ENCODE measurements at places on chromosomes 4 and X. TPM values are rescaled to one million over a fixed set of nuclear protein-coding genes. Genes with fewer than 3 reads are reported as not detected.

DNA sequence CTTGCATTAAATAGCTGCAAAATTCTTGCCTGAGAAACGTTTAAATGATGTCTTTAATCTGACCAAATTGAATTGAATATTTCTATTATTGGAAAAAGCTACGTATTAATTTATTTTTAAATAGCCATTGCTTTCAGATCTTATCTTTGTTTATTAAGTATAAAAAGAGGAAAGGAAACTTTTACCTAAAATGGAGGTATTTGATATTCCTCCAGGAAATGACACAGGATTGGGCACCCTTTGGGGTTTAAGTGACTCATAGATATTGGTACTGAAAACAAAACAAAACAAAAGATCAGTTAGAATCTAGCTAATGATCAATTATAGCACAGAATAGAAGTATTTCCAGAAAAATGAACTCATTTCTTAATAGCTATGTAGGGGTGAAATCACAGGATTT, 34.1 kb downstream of the PLS3 start:
- no peaks in the 10 kb centered on the region for H3K36me3 ChIP-seq
- H3K4me3 ChIP-seq: peak overlapping the region; percentile 8
- DNase-seq: no peak
- H3K27me3 ChIP-seq: no peaks in the 10 kb centered on the region
- no peaks in the 10 kb centered on the region for H3K4me1 ChIP-seq
- peak overlapping the region; percentile 71 for H3K27ac ChIP-seq

- no peaks in the 10 kb centered on the region for H3K4me1 ChIP-seq
- H3K36me3 ChIP-seq: no peaks in the 10 kb centered on the region
- no peak overlapping the region for H3K27ac ChIP-seq
- no peak for DNase-seq
- no peaks in the 10 kb centered on the region for H3K27me3 ChIP-seq
Observed at GRCh38 chr4:13866881-13867280, 239.4 kb upstream of the BOD1L1 start.

DNA sequence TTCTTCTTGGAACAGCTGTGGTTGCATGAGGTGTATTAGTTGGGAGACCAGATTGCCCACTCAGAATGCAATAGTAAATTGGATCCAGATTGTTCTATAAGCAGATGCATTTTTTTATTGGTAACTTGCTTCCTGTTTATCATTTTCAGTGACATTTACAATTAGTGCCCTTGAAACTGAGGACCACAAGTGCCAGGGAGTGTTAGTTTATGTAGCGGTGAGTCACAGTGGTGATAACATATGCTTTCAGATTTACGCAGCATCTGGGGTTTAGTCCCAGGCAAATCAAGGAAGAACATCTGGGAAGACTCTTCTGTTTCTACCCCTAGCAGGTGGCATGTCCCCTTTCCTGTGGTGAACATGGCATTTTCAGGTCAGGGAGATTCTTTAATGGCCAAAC, 24.1 kb downstream of the FRMPD4 start:
- H3K4me3 ChIP-seq: no peak overlapping the region
- no peak for DNase-seq
- H3K27ac ChIP-seq: no peak overlapping the region
- H3K36me3 ChIP-seq: no peaks in the 10 kb centered on the region

- H3K4me3 ChIP-seq: no peak overlapping the region
- no peak overlapping the region for H3K27ac ChIP-seq
- DNase-seq: no peak
- H3K36me3 ChIP-seq: no peaks in the 10 kb centered on the region
Observed at GRCh38 chr4:70511365-70511764, 7.0 kb upstream of the AMTN start.

GRCh38 chrX:153807976-153808375, 13.5 kb downstream of the SSR4 start:
- DNase-seq: no peak
- no peak overlapping the region for H3K4me3 ChIP-seq
- H3K27ac ChIP-seq: no peak overlapping the region
- no peaks in the 10 kb centered on the region for H3K4me1 ChIP-seq
- H3K27me3 ChIP-seq: no peaks in the 10 kb centered on the region
- no peaks in the 10 kb centered on the region for H3K36me3 ChIP-seq

- no peak for DNase-seq
- no peaks in the 10 kb centered on the region for H3K4me1 ChIP-seq
- H3K36me3 ChIP-seq: no peaks in the 10 kb centered on the region
Observed at GRCh38 chr4:16659079-16659478, 239.4 kb downstream of the LDB2 start.

DNA sequence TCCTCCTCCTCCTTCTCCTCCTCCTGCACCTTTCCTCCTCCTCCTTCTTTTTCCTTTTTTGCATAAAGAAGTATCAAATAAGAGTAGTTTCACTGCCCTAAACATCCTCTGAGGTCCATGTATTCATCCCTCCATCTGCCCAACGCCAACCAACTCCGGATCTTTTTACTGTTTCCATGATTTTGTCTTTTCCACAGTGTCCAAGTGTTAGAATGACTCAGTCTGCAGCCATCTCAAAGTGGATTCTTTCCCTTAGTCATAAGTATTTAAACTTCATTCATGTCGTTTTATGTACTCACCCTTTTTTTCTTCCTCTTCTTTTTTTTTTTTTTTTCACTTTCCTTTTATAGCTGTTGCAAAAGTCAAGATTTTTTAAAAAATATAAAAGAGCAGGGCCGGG, 12.9 kb downstream of the CSF2RA start:
- no peaks in the 10 kb centered on the region for H3K36me3 ChIP-seq
- no peak overlapping the region for H3K4me3 ChIP-seq
- H3K4me1 ChIP-seq: no peaks in the 10 kb centered on the region
- H3K27me3 ChIP-seq: no peaks in the 10 kb centered on the region

DNA sequence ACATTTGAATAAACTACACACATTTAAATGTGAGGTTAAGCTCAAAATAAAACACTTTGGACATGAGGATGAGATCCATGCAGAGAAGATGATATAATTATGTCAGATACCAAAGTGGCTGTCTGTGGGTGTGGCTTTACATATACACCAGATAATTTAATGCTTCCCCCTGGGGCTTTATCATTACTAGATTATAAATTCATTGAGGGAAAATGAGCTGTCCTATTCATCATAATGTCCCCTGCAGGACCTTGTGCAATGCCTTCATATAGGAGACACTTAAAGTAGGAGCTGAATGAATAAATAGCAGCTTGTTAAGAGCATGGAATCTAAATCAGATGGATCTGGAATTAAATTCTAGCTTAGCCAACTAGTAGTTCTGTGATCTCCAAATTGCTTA, 49.7 kb downstream of the OTC start:
- no peaks in the 10 kb centered on the region for H3K27me3 ChIP-seq
- H3K36me3 ChIP-seq: no peaks in the 10 kb centered on the region
- H3K27ac ChIP-seq: no peak overlapping the region
- no peak for DNase-seq
- H3K4me1 ChIP-seq: no peaks in the 10 kb centered on the region
- H3K4me3 ChIP-seq: no peak overlapping the region

DNA sequence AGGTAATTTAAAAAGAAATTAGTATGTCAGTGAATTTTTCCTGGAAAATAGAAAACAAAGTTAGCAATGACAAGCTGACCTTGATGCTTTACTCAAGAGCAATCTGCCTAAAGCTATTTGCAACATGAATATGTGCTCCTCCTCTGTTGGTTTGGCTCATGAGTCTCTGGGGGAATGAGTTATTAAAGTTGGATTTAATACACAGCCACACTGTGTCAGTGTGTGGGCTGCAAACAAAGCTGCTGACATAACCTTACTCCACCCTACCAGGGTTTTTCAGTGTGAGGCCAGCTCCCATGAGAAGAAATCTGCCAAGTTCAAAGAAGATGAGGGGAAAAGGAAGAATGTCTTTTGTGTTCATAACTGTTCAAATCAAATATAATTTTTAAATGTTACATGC, 280.5 kb downstream of the TLL1 start:
- DNase-seq: no peak
- H3K4me3 ChIP-seq: no peak overlapping the region
- H3K36me3 ChIP-seq: no peaks in the 10 kb centered on the region
- H3K27ac ChIP-seq: no peak overlapping the region
- no peaks in the 10 kb centered on the region for H3K4me1 ChIP-seq
- H3K27me3 ChIP-seq: no peaks in the 10 kb centered on the region

DNA sequence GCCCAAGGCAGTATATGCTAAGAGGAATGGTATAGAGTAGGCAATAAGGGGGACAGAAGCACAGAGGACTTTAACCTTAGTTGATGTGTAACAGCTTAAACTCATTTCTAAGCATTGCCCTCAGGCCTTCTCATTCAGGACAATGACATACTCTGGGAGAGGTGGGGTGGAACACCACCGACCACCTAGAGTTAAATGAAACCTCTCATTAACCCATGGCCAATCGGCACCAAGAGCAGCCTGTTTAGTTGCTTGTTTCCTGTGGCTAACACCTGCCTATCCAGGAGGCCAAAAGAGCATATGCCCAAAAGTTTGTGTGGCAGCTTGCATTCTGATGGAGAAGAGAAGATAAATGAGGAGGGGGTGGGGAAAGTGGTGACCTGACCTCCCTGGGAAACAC, 88.7 kb upstream of the PLAC1 start:
- no peaks in the 10 kb centered on the region for H3K36me3 ChIP-seq
- no peak overlapping the region for H3K27ac ChIP-seq
- H3K27me3 ChIP-seq: no peaks in the 10 kb centered on the region
- H3K4me3 ChIP-seq: no peak overlapping the region
- no peaks in the 10 kb centered on the region for H3K4me1 ChIP-seq
- no peak for DNase-seq

DNA sequence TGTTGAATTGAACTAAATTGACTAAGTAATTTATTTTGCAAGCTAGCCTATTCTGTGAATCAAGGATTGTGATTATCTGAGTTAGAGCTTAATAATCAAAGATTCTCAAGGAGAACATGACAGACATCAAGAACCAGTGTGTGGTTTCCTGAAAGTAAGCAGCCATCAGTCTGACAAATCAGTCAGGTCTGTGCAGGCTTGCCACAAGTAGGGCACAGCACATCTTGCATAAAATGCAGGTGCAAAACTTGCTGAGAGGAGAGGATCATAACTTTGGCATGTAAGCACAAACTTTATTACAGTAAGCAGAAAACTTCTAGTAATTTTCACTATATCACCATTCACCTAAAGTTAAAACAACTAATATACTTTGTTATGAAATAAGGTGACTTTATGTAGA, 22.5 kb downstream of the FAM241A start:
- no peak overlapping the region for H3K27ac ChIP-seq
- no peaks in the 10 kb centered on the region for H3K4me1 ChIP-seq
- no peaks in the 10 kb centered on the region for H3K36me3 ChIP-seq
- H3K4me3 ChIP-seq: no peak overlapping the region
- DNase-seq: no peak

DNA sequence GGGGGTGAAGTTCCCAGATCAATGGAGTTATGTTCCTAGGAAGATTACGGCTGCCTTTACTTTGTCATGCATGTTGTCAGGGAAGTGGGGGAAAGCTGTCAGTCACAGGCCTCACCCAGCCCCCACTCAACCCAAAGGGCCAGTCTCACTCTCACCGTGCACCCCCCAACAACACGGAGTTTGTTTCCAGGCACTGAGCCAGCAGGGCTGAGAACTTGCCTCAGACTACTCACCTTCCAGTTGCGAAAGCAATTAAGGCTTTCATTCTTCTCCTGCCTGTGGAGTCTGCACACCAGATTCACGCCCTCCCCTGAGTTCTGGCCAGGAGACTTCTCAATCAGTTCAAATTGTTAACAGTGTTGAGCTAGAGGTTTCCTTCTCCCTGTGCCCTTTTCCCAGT, 114.3 kb downstream of the SH3BGRL start:
- H3K27ac ChIP-seq: no peak overlapping the region
- H3K4me3 ChIP-seq: no peak overlapping the region
- H3K36me3 ChIP-seq: no peaks in the 10 kb centered on the region
- DNase-seq: no peak
- H3K27me3 ChIP-seq: no peaks in the 10 kb centered on the region
- no peaks in the 10 kb centered on the region for H3K4me1 ChIP-seq

- no peaks in the 10 kb centered on the region for H3K36me3 ChIP-seq
- DNase-seq: no peak
- no peak overlapping the region for H3K27ac ChIP-seq
- no peaks in the 10 kb centered on the region for H3K4me1 ChIP-seq
- no peaks in the 10 kb centered on the region for H3K27me3 ChIP-seq
Observed at GRCh38 chr4:48913346-48913745, 6.8 kb upstream of the OCIAD2 start.

DNA sequence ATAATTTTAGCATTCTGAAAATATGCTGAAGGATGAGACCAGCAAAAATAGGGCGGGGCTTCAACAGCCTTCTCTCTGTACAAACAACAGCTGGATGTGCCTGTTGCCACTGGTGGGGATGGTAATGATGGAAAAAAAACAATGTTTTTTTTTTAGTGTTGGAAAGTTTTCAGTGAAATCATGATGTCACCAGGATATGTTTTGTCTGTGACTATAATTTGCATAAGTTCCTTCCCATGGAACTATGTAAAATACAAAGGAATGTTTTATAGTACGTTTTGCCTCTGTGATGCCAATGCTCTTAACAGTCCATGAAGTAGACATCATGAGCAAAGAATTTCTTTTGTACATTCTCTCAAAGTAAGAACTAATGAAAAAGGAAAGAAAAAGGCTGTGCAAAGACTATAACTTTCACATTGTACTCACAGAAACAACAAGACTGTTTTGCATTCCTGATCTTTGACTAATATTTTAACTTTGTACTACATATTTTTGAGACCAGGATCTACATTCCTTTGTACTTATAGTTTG, 589.7 kb downstream of the SPRY1 start:
- DNase-seq: no peak
- H3K27ac ChIP-seq: peak overlapping the region; percentile 59
- H3K36me3 ChIP-seq: no peaks in the 10 kb centered on the region
- peaks cover 8% of the 10 kb centered on the region for H3K4me1 ChIP-seq

- H3K27me3 ChIP-seq: no peaks in the 10 kb centered on the region
- H3K27ac ChIP-seq: no peak overlapping the region
- no peak overlapping the region for H3K4me3 ChIP-seq
- no peaks in the 10 kb centered on the region for H3K4me1 ChIP-seq
- no peaks in the 10 kb centered on the region for H3K36me3 ChIP-seq
- no peak for DNase-seq
Observed at GRCh38 chrX:3669841-3670475, 43.5 kb downstream of the PRKX start.

- no peaks in the 10 kb centered on the region for H3K27me3 ChIP-seq
- peaks cover 14% of the 10 kb centered on the region for H3K4me1 ChIP-seq
- no peak overlapping the region for H3K4me3 ChIP-seq
- no peak for DNase-seq
Observed at GRCh38 chr4:156829201-156829873, 142.3 kb downstream of the PDGFC start.

- H3K4me3 ChIP-seq: no peak overlapping the region
- no peaks in the 10 kb centered on the region for H3K36me3 ChIP-seq
- no peaks in the 10 kb centered on the region for H3K27me3 ChIP-seq
- H3K27ac ChIP-seq: no peak overlapping the region
Observed at GRCh38 chr4:77203380-77204197, 46.6 kb downstream of the CCNG2 start.

- H3K27me3 ChIP-seq: no peaks in the 10 kb centered on the region
- no peaks in the 10 kb centered on the region for H3K36me3 ChIP-seq
- H3K4me1 ChIP-seq: peaks cover 5% of the 10 kb centered on the region
- H3K27ac ChIP-seq: no peak overlapping the region
- DNase-seq: no peak
Observed at GRCh38 chr4:15674926-15675325, 6.7 kb upstream of the FAM200B start.

Gene USP27X
- 3.0 TPM for total RNA-seq

Gene GABRE
- total RNA-seq: 45.3 TPM

Gene ZIC3
- total RNA-seq: not detected

Gene CRLF2
- 1.2 TPM for total RNA-seq

Gene SPANXN4
- total RNA-seq: not detected

Gene NDUFA1
- 70.4 TPM for total RNA-seq

Gene ITGB1BP2
- 0.38 TPM for total RNA-seq

Gene RADX
- 2.4 TPM for total RNA-seq

Gene PPP4R3C
- total RNA-seq: not detected

All from upper lobe of right lung (tissue), 1 donor.